Foreskin keratinocyte (primary cell): ENCODE measurements at places on chromosomes 2 and 18. TPM values are rescaled to one million over a fixed set of nuclear protein-coding genes. Genes with fewer than 3 reads are reported as not detected.

The TMSB10 gene
- 7,809 and 8,573 TPM in 2 replicates for total RNA-seq

The CPO gene
- total RNA-seq, result not detected in 2 replicates

The HDAC4 gene
- 6.9 and 7.5 TPM in 2 replicates for total RNA-seq

DNA sequence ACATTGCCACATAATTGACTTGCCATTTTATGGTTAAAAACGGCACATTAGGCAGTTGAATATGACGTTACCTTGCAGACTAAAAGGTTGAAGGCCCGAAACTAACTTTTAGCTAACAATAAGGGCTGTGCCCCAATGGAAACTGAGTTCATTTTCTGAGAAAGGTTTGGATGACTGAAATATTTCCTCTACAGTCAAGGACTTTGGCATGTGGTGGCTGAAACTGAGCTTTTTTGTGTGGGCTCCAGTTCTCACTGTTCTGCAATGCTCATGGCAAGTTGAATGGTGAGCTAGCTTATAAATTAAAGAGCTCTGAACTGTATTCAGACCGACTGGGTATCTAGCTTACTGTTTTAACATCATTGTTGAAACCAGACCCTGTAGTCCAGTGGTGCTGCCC lies 23.8 kb upstream of the TXNDC2 start:
- DNase-seq, result no peak

DNA sequence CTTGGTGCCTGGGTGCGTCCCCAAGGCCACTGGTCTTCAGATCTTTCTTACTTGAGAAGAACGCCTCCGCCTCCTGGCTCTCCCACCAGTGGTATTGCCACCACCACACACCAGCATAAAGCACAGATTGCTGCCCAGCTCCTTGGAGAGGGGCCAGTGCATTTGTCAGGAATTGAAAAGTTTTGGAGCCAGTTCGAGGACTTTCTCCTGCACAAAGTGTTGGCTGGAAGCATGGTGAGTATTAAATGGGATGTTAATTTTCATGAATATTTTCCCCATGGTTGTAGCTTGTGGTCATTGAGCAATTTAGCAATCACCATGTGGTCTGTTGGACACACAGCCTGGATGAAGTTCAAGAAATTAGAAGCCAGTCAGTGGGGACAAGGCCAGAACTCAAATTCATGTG lies 684.6 kb upstream of the FANCL start:
- no peak for DNase-seq

DNA sequence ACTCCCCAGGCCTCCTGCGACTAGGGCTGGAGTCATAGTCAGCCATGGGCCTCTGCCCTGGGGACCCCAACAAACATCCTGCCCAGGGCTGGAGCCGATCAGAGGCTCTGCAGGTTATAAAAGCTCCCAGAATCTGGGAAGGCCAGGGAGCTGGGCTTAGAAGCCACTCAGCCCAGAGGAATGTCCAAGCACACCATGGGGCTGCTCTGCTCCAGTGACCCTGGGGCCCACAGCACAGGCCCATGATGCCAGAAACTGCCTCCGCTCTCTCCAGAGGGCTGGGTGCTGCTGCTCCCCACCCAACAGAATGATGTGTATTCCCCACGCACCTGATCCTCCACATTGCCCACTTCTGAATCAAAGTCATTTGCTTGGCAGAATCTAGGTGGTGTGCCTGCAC lies 88.5 kb downstream of the ARMC9 start:
- no peak for DNase-seq

GRCh38 chr2:83941886-83942285 lies 517.2 kb downstream of the SUCLG1 start:
- DNase-seq, result no peak

GRCh38 chr2:236796236-236796635 lies 226.6 kb downstream of the ACKR3 start:
- DNase-seq, result no peak

DNA sequence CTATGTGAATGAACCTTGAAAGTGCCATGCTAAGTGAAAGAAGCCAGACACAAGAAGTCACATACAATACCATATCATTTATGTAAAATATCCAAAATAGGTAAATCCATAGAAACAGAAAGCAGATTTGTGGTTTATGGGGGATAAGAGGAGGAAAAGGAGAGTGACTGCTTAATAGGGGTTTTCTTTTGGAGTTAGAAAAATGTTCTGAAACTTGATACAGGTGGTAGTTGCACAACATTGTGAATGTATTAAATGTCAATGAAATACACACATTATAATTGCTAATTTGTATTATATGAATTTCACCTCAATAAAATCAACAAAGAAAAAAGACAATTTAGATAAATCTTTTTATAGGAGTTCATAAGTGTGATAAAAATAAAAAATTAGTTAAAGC lies 37.1 kb downstream of the MEMO1 start:
- no peak for DNase-seq

GRCh38 chr2:232238108-232238507 lies 140.4 kb upstream of the ALPP start:
- no peak for DNase-seq

- no peak for DNase-seq
Observed at GRCh38 chr2:99960790-99961189, 181.6 kb downstream of the AFF3 start.

DNA sequence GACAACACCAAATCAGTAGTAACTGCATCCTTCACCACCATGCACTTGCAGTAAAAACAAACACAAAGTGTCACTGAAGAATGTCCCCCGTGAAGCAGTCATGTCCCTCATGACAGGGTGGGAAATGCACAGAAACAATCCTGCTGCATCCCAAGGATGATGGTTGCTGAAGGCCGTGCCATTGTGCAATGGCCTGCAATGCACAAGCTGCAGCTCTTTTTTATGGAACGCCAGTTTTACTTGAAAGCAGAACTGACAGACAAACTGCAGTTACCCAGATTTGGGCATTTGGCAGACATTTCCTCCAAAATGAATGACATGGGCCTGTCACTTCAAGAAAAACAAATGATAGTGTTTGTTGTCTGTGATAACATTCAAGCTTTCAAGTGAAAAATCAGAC lies 2.4 kb upstream of the CHST10 start:
- DNase-seq, result no peak

GRCh38 chr2:108244667-108245414 lies 5.1 kb downstream of the SULT1C3 start:
- no peak for DNase-seq
